H1 (cell line): ENCODE measurements at places on chromosomes 3 and 15.
A peak's percentile ranks its signal among the peaks of the same experiment; 100 is the strongest.

GRCh38 chr3:125271127-125271526 is 58.6 kb upstream of the SLC12A8 start:
- no peak overlapping the region for H3K27ac ChIP-seq
- no peaks in the 10 kb centered on the region for H3K27me3 ChIP-seq
- no peak overlapping the region for H3K4me3 ChIP-seq
- DNase-seq = no peak
- no peaks in the 10 kb centered on the region for H3K36me3 ChIP-seq

DNA sequence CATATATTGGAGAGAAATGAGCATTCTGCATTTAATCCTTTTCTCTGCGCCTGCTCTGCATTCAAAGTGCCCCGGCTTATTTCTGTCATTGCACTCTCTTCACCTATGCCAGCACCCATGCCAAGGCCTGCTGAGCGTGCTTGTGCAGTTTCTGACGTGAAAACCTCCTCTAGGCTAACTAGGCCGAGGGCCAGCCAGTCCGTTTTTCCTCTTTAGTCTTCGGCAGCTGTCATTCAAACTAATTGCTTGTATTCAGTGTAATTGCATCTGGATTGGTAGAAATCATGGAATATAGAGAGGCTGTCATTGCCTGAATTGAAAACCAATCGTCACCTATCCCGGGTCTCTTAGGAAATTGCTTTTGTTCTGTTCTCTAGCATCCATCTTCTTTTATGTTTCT is 94.0 kb downstream of the ARPP21 start:
- H3K36me3 ChIP-seq = no peaks in the 10 kb centered on the region
- H3K27ac ChIP-seq = no peak overlapping the region
- no peaks in the 10 kb centered on the region for H3K27me3 ChIP-seq
- no peak overlapping the region for H3K4me3 ChIP-seq
- H3K4me1 ChIP-seq = no peaks in the 10 kb centered on the region

DNA sequence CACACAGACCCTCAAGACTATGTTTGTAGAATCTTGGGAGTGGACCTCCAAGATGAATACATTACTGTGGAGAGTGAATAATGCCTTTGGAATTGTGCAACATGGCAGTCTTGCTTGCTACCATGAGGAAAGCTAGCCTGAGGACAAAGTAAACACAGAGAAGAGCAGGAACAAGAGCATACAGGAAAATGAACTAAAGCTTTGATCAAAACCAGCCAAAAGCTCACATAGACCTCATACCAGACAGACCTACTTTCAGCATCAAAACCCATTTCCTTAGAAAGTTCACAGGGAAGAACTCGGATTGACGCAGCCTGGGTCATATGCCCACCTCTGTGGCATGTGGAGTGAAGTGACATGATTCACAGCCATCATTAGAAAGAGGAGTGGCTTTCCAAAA is 3.3 kb upstream of the RAB8B start:
- H3K27me3 ChIP-seq = no peaks in the 10 kb centered on the region
- no peaks in the 10 kb centered on the region for H3K36me3 ChIP-seq
- DNase-seq = no peak
- H3K4me1 ChIP-seq = no peaks in the 10 kb centered on the region

- H3K27me3 ChIP-seq = no peaks in the 10 kb centered on the region
- H3K4me1 ChIP-seq = no peaks in the 10 kb centered on the region
- no peak overlapping the region for H3K4me3 ChIP-seq
- no peaks in the 10 kb centered on the region for H3K36me3 ChIP-seq
- no peak for DNase-seq
Observed at GRCh38 chr3:117101697-117102096, 392.1 kb downstream of the TUSC7 start.

- no peaks in the 10 kb centered on the region for H3K4me1 ChIP-seq
- H3K27me3 ChIP-seq = no peaks in the 10 kb centered on the region
- no peak for DNase-seq
- H3K36me3 ChIP-seq = no peaks in the 10 kb centered on the region
- H3K4me3 ChIP-seq = no peak overlapping the region
Observed at GRCh38 chr3:103684904-103685303, 1250.1 kb downstream of the ZPLD1 start.

DNA sequence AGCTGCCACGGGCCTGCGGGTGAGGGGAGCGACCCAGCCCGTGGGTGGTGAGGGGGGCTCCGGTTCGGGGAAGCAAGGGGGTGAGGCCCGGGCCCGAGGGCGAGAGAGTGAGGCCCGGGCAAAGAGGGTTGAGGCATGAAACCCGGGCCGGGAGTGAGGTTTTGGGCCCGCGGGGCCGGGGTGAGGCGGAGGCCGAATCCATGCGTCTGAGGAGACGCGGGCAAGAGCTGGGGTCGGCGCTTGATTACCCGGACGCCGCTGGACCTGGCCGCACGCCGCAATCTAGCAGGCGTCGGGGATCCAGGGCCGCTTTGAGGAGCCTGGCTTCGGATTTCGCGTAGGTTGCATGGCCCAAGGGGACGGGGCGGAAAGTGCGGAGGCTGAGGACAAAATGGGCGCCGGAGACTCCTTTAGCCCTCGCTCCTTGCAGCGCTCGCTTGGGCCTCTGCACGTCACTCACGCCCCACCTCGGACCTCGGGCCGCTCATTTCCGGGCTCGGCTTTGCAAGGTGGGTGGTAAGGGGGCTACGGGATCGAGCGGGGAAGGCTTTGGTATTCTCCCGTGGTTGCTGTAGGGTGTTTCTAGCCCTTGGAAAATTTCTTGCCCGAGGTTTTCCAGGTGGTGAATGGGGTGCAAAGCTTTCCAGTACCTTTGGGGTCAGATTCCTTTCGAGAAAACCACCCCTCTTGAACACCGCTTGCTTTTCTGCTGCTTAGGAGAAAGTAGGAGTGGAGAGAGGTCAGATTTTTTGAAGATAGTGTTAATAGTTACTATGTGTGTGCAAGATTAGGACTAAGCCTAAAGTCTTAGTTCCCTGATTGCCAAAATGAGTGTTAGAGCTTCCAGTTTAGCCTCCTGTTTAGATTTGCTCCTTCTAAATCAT is 827 bp downstream of the SLC25A36 start:
- DNase-seq = no peak
- H3K4me1 ChIP-seq = no peaks in the 10 kb centered on the region
- peak overlapping the region; percentile 97 for H3K27ac ChIP-seq
- H3K27me3 ChIP-seq = no peaks in the 10 kb centered on the region
- H3K36me3 ChIP-seq = no peaks in the 10 kb centered on the region; the same call in 1 of the 2 replicates

GRCh38 chr3:127900536-127900935 is 14.5 kb upstream of the KBTBD12 start:
- no peaks in the 10 kb centered on the region for H3K27me3 ChIP-seq
- H3K4me1 ChIP-seq = no peaks in the 10 kb centered on the region
- no peak overlapping the region for H3K4me3 ChIP-seq
- DNase-seq = no peak
- H3K36me3 ChIP-seq = no peaks in the 10 kb centered on the region
- no peak overlapping the region for H3K27ac ChIP-seq

DNA sequence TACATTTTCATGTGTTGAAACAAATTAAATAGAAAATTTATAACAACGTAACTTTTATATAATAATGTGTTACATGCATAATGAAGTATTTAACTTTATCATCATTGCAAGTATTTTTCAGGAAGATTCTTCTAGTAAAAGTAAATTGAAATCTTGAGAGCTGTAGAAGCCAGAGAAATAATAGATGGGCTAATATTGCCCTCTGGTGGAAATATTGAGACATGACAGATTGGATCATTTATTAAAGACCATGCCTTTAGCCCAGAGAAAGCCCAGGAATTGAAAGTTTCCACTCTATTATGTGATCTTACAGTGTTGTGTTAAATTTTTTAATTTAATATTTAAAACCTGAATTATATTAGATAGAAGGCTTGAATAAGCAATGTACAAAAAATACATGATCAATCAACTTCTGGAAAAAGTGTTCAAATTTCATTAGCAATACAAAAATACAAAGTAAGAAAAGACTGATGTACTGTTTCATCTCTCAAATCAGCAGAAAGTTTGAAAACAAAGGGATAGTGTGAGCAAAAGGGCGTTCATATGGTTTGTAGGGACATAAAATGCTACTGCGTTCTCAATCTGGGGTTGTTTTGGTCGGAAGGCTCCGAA is 52.7 kb upstream of the SPTSSB start:
- H3K36me3 ChIP-seq = no peaks in the 10 kb centered on the region
- H3K4me3 ChIP-seq = no peak overlapping the region

- no peaks in the 10 kb centered on the region for H3K27me3 ChIP-seq
- no peaks in the 10 kb centered on the region for H3K36me3 ChIP-seq
- no peak overlapping the region for H3K27ac ChIP-seq
- no peaks in the 10 kb centered on the region for H3K4me1 ChIP-seq
Observed at GRCh38 chr3:163766112-163766511, 1312.2 kb downstream of the SI start.

GRCh38 chr15:37824717-37825382 is 109.6 kb upstream of the TMCO5A start:
- H3K27me3 ChIP-seq = no peaks in the 10 kb centered on the region
- no peaks in the 10 kb centered on the region for H3K4me1 ChIP-seq
- H3K27ac ChIP-seq = no peak overlapping the region
- H3K36me3 ChIP-seq = no peaks in the 10 kb centered on the region
- no peak for DNase-seq
- H3K4me3 ChIP-seq = no peak overlapping the region

DNA sequence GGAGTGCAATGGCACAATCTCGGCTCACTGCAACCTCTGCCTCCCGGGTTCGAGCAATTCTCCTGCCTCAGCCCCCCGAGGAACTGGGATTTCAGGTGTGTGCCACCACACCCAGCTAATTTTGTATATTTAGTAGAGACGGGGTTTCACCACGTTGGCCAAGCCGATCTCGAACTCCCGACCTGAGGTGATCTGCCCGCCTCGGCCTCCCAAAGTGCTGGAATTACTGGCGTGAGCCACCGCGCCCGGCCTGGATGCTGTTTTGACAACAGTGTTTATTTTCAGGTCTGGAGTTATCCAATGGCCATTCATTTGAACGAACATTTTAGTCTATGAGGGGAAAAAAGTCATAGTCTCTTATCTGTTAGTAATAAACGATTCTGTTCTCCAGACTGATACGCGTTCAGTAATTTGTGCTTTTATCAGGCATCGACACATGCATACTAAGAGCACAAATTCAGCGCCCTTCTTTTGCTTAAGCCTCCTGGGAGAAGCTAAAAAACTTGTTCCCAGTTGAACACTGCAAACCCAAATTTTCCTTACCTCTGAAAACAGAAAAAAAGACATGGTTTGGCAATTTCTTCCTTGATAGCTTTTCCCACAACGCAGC is 1.3 kb downstream of the B3GALNT1 start:
- peaks cover 3% of the 10 kb centered on the region for H3K27me3 ChIP-seq
- no peak for DNase-seq
- no peak overlapping the region for H3K27ac ChIP-seq
- H3K36me3 ChIP-seq = no peaks in the 10 kb centered on the region
- H3K4me3 ChIP-seq = peak overlapping the region; percentile 62

DNA sequence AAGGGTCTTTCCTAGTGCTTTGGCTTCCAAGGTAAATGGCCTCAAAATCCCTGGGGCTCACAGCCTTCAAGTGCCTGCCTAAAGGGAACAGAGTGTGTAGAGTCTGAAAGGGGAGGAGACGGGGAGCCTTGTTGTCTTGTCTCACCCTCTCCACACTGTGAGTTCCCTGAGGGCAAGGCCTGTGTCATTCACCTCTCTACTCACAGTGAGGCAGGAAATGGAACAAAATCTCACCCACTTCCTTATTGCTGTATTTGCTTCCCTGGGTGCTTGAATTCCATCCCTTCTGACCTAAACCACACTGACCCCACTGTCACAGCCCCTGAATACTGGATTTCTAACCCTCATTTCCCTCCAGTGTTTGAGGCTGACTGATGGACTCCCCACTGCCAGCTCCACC is 197.5 kb downstream of the EPHB1 start:
- H3K27me3 ChIP-seq = no peaks in the 10 kb centered on the region
- H3K36me3 ChIP-seq = no peaks in the 10 kb centered on the region
- no peak overlapping the region for H3K27ac ChIP-seq
- peaks cover 15% of the 10 kb centered on the region for H3K4me1 ChIP-seq
- DNase-seq = no peak

DNA sequence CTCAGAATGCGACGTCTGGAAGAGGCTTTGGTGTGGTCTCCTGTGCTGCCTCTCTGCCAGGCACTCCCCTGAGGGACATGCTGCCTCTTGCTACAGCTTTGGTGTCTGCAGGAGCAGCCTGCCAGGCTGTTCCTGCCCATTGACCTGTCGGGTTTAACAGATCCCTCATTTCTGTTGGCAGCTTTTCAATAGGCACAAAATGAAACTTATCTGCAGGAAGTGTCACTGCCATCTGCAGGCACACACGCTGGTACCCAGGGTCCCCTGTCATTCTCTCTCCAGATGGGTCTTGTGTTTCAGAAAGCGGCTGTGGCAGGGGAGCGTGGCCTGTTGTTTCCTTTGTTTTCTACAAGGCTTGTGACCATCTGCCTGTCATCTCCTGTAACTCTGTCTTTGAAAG is 328.3 kb upstream of the CHRM5 start:
- H3K36me3 ChIP-seq = no peaks in the 10 kb centered on the region
- H3K27ac ChIP-seq = no peak overlapping the region
- no peak overlapping the region for H3K4me3 ChIP-seq
- DNase-seq = no peak

- no peak for DNase-seq
- H3K36me3 ChIP-seq = no peaks in the 10 kb centered on the region
- H3K4me1 ChIP-seq = peaks cover 12% of the 10 kb centered on the region
- H3K4me3 ChIP-seq = no peak overlapping the region
- H3K27ac ChIP-seq = no peak overlapping the region
Observed at GRCh38 chr3:194030372-194030771, 105.6 kb upstream of the HES1 start.

GRCh38 chr3:123687286-123687685 is 102.4 kb upstream of the HACD2 start:
- no peak overlapping the region for H3K4me3 ChIP-seq
- H3K36me3 ChIP-seq = no peaks in the 10 kb centered on the region
- H3K4me1 ChIP-seq = no peaks in the 10 kb centered on the region
- no peaks in the 10 kb centered on the region for H3K27me3 ChIP-seq
- DNase-seq = no peak

- no peak for DNase-seq
- H3K27ac ChIP-seq = no peak overlapping the region
- no peaks in the 10 kb centered on the region for H3K4me1 ChIP-seq
- H3K36me3 ChIP-seq = no peaks in the 10 kb centered on the region
Observed at GRCh38 chr3:190912736-190913135, 50.2 kb upstream of the GMNC start.

DNA sequence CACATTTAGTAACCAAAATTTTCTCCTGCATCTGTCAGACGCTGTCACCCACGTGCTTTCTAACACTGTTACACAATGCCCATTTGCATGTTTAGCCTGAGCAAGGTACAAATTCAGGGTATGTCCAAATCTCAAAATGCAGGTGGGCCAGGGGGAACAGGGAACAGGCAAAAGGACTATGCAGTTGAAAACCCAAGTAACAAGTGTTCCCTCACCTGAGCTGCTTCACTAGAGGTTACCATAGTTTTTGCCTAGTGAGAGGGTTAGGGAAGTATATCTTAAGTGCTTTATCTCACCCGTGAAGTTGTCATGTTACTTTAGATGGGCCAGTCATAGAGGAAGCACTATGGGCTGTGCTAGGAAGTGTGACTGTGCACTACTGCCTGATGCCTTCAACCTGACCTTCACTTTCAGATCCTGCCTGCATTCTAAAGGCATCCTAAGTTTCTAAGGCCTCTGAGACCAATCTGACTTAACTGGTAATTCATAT is 6.0 kb upstream of the TMEM87A start:
- H3K27ac ChIP-seq = no peak overlapping the region
- H3K36me3 ChIP-seq = peaks cover 3% of the 10 kb centered on the region; the same call in 1 of the 2 replicates
- no peaks in the 10 kb centered on the region for H3K27me3 ChIP-seq
- no peak for DNase-seq

- H3K36me3 ChIP-seq = no peaks in the 10 kb centered on the region
- H3K27me3 ChIP-seq = no peaks in the 10 kb centered on the region
- H3K4me1 ChIP-seq = no peaks in the 10 kb centered on the region
- no peak overlapping the region for H3K4me3 ChIP-seq
- H3K27ac ChIP-seq = no peak overlapping the region
Observed at GRCh38 chr15:60972866-60973265, 256.2 kb downstream of the RORA start.

GRCh38 chr3:6571448-6571847 is 289.5 kb upstream of the GRM7 start:
- no peaks in the 10 kb centered on the region for H3K27me3 ChIP-seq
- H3K4me1 ChIP-seq = no peaks in the 10 kb centered on the region
- H3K4me3 ChIP-seq = no peak overlapping the region
- no peak overlapping the region for H3K27ac ChIP-seq
